ENCODE measurements at places on chromosomes 1 and 21. TPM values are rescaled to one million over a fixed set of nuclear protein-coding genes. Genes with fewer than 3 reads are reported as not detected.

GRCh38 chr1:107251839-107252238 lies 111.0 kb downstream of the NTNG1 start:
- DNase-seq: no peak

DNA sequence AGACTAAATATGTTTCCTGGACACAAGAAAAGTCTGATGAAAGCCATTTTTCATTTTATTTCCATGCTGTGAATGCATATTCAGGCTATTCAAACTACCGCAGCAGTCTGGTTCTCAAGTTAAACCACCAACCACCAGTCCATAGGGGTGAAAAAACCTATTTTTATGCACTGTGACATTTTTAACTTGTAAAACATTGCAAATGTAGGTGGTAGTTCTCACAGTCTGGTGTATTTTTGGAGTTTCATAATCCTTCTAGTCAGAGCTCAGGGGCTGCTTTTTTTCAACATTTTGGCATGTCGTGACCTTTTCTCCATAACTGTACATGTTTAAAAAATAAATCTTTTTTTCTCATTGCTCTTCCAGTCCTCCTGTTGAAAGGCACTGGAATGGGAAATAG lies 907.6 kb upstream of the ADGRL2 start:
- DNase-seq: peak; percentile 26

DNA sequence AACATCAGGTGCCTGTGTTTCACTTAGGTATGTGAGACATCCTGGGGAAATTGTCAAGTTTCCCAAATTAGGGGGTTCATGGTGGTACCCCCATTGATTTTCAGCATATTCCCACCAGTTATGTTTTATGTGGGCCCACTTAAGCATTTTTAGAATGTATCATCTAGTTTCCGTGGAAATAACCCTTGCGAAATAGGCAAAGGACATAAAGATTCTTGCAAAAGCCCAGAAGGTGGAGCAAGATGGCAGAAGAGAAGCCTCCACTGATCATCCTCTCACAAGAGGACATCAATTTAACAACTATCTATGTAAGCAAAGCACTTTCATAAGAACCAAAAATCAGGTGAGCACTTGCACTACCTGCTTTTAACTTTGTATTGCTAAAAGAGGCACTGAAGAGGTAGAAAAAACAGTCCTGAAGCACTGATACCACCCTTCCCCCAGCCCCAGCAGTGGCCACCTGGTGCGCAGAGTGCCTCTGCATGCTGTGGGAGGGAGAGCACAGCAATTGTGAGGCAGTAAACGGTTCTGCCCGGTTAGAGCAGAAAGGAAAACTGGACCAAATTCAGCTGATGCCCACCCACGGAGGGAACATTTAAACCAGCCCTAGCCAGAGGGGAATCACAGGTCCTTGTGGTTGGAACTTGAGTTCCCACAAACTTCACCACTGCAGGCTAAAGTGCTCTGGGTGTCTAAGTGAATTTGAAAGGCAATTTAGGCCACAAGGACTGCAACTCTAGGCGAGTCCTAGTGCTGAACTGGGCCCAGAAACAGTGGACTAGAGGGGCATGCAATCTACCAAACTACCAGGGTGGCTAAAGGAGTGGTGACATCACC lies 23.2 kb downstream of the MCOLN2 start:
- peak; percentile 50 for DNase-seq

GRCh38 chr1:238340989-238341388 lies 450.3 kb upstream of the ZP4 start:
- no peak for DNase-seq

GRCh38 chr1:160219062-160219929 lies 14.1 kb downstream of the PEA15 start:
- peak; percentile 78 for DNase-seq

- DNase-seq: peak; percentile 45
These were observed 171.5 kb downstream of the AJAP1 start for GRCh38 chr1:4825800-4826450.

- DNase-seq: no peak
These were observed 1769.7 kb downstream of the MRPL39 start for GRCh38 chr21:23837564-23837963.

DNA sequence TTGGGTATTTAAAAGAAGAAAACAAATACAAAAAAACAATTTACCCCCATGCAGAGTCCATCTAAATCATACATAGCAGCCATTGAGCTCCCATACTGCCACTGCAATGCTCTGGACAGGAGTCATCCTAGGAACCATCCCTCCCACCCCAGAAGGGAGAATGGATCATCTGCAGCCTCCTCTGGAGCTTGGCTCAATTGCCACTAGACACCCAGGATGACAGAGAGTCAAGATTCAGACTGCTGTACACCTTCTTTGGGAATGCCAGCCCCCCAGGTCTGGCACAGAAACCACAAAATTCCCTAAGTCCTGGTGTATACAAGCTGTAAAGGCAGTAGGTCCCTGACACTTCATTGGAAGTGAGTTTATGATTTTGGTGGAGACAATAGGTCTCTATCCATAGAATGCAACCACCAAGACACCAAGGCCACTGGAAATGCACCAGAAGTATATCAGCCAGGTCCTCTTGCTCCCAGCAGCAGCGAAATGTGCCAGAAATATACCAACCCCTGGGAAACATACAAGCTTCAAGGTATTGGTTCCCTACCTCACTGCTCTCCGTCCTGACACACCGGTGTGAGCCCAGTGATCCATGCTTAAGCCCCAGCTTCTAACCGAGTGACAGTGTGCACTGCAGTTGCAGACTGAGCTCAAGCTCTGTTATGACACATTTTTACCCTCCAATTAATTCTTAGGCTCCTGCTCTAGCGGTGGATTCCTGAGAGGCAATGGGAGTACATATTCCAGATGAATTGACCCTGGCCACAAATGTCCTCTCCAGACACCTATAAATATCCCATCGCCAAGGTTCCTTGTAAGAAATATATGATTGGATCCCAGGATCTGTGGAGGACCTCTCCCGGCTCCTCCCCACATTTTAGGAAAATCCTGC lies 4.4 kb downstream of the TAL1 start:
- no peak for DNase-seq

DNA sequence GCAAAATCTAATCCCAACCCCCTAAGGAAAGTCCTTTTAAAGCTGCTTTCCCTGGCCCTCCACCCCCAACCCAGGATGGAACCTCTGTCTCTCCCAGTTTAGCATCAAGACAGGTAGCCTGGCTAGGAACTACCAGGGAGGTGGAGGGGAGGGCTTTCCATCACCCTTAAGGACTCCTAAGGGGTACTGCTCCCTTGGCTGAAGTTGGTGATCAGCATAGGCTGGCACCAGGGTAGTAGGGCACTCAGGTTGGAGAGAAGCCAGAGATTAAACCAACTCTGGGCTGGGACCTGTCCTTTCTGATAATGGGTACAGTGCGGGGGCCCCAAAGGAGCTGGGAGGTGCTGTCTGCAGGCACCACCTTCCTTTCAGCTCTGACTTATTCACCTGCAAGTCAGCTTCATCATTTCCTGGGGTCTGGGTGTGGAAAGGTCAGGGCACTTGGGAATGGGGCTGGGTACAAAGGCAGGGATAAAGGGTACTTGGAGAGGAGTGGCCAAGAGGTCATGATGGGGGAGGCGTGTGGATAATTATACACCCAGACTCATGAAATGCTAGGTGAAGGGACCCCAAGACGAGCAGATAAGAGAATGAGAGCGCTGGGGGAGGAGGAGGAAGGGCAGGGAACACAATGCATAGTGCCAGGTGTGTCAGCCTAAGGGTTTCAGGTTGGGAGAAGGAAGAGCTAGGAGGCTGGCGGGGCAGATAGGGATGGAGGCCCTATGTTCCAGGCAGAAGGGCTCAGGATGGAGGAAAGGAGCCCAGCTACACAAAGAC lies 1.2 kb downstream of the ARHGEF2 start:
- no peak for DNase-seq

DNA sequence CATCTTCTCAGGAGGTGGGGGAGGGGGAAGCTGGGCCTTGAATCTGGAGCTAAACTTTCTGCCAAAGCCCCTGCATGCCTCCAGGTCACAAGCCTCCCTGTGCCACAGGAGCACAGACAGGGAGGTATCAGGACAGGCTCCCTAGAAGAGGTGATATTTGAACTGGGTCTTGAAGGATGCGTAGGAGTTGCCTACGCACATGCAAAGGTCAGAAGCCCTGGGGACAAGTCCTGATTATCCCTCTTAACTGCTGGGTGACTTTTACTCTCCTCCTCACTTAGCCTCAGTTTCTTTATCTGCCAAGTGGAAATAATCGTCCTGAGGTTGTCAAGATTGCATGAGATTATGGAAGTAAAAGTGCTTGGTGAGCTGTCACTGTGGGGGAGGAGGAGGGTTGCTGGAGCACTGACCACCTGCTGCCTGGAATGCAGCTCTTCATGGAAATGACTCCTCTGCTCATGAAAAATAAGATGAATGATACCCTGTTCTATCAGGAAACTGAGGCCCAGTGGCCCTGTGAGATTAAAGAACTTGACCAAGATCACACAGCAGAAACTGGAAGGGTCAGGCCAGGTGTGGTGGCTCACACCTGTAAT lies 50.6 kb upstream of the LAPTM5 start:
- DNase-seq: no peak

GRCh38 chr1:91670781-91671180 lies 170.1 kb downstream of the CDC7 start:
- no peak for DNase-seq

GRCh38 chr1:107702946-107703571 lies 261.9 kb downstream of the VAV3 start:
- DNase-seq: no peak

- DNase-seq: no peak
These were observed 270.6 kb downstream of the TPR start for GRCh38 chr1:186104459-186104858.

DNA sequence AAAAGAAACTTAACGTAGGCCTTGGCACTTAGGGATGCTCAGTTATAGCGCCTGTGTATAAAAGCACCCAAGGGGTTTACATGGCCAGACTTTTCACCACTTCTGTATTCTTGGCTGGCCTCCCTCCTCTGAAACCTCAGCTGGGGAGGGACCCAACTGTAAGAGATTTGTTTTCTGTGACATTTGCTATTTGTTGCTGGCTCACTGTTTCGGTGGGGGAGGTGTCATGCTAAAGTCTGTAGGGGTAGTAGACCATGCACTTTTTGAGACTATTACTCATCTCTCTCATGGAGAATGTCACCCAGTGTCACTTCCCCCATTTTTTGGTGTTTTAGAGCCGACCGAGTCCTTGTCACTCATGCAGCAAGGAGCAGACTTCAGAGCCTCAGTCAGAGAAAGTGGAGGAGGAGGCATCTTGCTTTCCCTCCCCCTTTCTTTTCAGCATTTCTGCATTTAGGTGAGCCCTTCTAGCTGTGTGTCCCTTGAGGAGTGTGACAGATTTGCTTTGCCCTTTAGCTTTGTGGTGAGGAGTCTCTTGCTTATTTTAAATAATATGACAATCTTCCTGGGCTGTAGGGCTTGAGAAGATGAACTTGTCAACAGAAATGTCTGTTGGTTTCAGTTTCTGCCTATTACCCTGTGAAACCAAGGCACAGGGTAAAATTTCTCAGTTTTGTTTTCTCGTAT lies 160.1 kb downstream of the FASLG start:
- no peak for DNase-seq

GRCh38 chr1:24501371-24502064 lies 1.1 kb upstream of the RCAN3 start:
- DNase-seq: no peak

- no peak for DNase-seq
These were observed 882.4 kb upstream of the ADGRL2 start for GRCh38 chr1:80918380-80918779.

GRCh38 chr1:241638909-241639622 lies 1.1 kb downstream of the CHML start:
- no peak for DNase-seq

GRCh38 chr1:198220428-198220827 lies 63.6 kb downstream of the NEK7 start:
- DNase-seq: no peak

GRCh38 chr1:218699421-218699820 lies 354.3 kb downstream of the TGFB2 start:
- DNase-seq: no peak

GRCh38 chr1:31765041-31765467 lies 914 bp upstream of the ADGRB2 start:
- DNase-seq: peak; percentile 55

DNA sequence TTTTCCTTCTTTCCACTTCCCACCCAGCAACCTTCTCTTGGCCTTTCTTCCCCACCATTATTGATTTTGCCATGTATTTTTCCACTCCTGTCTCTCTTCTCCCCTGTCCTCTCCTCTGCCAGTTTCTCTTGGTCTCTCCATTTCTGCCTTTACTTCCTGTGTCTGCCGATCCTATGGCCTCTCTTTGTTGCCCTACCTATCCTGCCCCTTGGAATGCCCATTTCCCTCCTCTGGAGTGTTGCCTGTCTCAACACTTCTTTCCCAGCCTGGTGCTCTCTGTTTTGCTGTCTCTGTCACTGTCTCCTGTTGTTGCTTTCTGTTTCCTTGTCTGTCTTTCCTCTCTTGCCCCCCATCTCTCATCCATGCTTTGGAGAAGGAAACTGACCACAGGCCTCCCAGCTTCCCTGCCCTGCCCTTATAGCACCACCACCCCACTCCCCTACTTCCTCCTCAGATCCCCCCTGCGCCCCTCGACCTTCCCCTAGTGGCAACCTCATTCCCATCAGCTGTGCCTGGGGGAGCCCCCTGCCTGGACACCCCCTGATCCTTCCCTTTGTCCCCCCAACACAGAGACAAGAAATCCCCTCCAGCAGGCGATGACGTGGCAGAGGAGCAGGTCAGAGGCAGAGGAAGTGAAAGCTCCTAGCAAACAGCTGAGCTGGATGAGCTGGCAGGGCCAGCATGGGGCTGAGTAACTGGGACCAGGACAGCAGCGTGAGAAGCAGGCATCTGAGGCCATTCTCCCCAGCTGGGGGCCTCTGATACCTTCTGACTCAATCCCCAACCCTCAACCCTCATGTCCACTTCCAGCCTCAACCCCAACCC lies 6.6 kb upstream of the ETV3L start:
- DNase-seq: no peak

DNA sequence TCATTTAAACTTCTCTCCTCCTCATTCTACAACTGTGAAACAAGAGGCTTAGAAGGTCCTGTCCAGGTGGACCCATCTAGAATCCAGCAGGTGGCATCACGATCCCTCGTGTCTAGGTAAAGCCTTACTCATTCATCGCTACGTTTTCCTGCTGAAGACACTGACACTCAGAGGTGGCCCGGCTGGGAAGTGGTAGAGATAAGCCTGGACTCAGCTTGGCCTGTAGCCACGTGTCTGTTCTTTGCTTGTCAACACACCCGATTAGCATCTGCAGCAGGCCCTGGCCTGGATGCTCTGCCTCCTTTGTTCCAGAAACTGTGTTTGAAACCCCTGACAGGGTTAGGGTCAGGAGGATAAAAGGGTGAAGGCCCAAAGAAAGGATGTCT lies 43.4 kb downstream of the PARP1 start:
- DNase-seq: peak; percentile 50

PRKAB2 gene
- 4.2 TPM for polyA plus RNA-seq

C1QB gene
- 508 TPM for polyA plus RNA-seq

MPZ gene
- polyA plus RNA-seq: 2.0 TPM

FMO2 gene
- polyA plus RNA-seq: 78.2 TPM

ADORA1 gene
- 0.81 TPM for polyA plus RNA-seq

HSD3B2 gene
- 0.02 TPM for polyA plus RNA-seq

SPATA21 gene
- polyA plus RNA-seq: 0.14 TPM

ZZZ3 gene
- polyA plus RNA-seq: 11.1 TPM

TDRD5 gene
- 0.05 TPM for polyA plus RNA-seq

ZNF683 gene
- polyA plus RNA-seq: 0.17 TPM

OR2T29 gene
- not detected for polyA plus RNA-seq

MARCKSL1 gene
- polyA plus RNA-seq: 28.4 TPM

GBP7 gene
- polyA plus RNA-seq: 0.01 TPM

EPHA2 gene
- polyA plus RNA-seq: 17.5 TPM

CCDC181 gene
- 4.5 TPM for polyA plus RNA-seq

SPRR3 gene
- 1.2 TPM for polyA plus RNA-seq

GUK1 gene
- 476 TPM for polyA plus RNA-seq

WNT3A gene
- 1.6 TPM for polyA plus RNA-seq

STIL gene
- polyA plus RNA-seq: 0.85 TPM

ANGPTL3 gene
- not detected for polyA plus RNA-seq
